ENCODE measurements at places on chromosomes 16 and 17. TPM values are rescaled to one million over a fixed set of nuclear protein-coding genes. Genes with fewer than 3 reads are reported as not detected.

DNA sequence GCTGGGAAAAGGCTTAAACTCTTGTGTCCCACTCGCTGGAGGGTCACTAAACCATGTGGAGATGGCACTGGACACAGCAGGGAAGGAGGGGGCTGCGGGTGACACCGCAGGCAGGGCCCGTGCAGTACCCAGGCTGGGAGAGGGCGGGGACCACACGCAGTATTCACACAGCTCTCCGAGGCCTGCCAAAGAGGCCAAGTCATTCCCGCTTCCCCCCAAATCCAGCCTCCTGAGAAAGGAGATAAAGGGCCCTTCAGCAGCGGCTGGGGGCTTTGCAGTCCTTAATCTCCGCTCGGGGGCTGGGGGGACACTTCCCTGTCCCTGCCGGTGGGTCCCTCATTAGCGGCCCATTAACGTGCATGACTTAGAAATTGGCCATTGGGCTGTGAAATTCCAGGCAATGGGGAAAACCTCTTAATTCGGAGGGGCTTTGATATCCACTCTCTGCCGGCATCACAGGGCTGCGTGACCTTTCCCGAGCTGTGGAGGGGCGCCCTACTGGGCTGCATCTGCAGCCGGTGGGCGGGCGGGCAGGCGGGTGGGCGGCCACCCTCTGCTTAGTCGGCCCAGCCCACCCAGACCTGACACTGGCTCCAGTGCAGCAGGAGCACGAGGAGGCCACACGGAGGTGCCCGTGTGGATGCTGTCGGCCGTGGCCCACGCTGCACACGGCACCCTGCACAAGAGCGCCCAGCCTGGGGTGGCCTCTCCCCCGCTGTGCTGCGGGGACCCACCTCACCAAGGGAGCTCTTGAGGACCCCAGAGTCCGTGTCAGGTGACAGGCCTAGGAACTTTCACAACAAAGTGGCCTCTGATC lies 2.6 kb upstream of the SLC38A8 start:
- DNase-seq, result no peak

Gene EVPL
- 34.1 TPM for total RNA-seq

Gene ABCC11
- total RNA-seq, result 1.3 TPM

GRCh38 chr16:50505115-50505514 lies 43.1 kb upstream of the NKD1 start:
- no peak for DNase-seq

DNA sequence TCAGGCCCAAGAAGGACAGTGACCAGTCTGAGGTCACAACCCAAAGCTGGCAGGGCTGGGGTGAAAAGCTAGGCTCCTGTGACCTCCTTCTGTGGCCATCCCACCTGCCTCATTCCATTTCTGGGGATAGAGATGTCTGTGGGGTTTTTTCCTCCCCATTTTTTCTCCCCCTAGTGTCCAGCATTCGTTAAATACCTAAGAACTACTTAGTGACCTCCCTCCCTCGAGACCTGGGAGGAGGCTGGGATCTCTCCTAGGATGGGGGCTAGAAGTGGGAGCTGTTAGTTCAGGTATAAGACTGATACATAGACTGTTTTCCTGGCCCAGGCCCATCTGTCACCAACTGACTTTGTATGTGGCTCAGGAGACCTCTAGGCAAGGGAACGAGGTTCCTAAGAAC lies 20.5 kb upstream of the STAC2 start:
- DNase-seq, result no peak

Gene TBC1D3D
- 0.18 TPM for total RNA-seq

GRCh38 chr17:19590451-19590850 lies 56.8 kb downstream of the SLC47A1 start:
- no peak for DNase-seq

Gene GP1BA
- 0.18 TPM for total RNA-seq

GRCh38 chr17:15492186-15492585 lies 24.8 kb upstream of the CDRT4 start:
- DNase-seq, result no peak

GRCh38 chr17:33012522-33013033 lies 20.9 kb downstream of the SPACA3 start:
- DNase-seq, result no peak

GRCh38 chr16:66918803-66919568 lies at the start of gene CDH16:
Gene CDH16 (minus strand): TSS chr16:66918885. CDS start chr16:66918065, 820 bp downstream.
- DNase-seq, result peak; percentile 57

Gene KCNJ2
- 9.7 TPM for total RNA-seq

- DNase-seq, result peak; percentile 75
Measured at GRCh38 chr16:1331712-1332617, 1.5 kb upstream of the BAIAP3 start.

DNA sequence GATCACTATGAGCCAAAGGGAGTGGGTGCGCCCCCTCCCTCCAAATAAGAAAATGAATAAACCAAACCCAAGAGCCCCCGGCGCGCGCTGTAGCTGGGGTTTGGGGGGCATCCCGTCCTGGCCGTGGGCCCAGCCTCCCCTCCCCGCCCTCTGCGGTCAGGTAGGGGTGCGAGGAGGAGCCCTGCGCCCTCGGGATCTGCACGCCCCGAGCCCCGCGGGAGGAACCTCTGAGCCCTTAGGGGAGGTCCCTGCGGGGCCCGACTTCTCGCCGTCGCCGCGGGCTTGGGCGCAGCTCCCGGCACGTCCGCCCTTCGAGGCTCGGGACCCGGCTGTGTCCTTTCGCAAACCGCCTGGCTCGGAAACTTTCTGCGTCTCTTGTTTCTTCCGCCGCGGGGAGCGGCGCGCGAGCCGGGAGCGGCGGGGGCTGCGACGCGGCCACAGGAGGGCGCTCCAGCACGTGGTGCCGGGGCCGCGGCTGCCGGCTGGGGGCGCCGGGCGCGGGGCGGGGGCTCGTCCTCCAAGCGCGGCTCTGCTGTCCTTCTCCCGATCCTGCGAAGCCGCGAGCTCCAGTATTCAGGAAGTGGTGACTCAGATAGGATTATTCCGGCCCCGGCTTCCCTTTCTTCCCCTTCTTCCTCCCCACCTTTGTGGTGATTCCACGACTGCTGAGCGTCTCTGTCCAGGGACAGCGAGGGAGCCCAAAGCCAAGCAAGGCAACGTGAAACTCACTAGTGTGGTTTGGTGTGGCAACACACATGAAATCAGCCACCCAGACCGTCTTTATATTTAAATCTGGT lies 1.6 kb downstream of the PITPNC1 start:
- peak; percentile 90 for DNase-seq

GRCh38 chr17:72185564-72185963 lies 64.7 kb downstream of the SOX9 start:
- no peak for DNase-seq

DNA sequence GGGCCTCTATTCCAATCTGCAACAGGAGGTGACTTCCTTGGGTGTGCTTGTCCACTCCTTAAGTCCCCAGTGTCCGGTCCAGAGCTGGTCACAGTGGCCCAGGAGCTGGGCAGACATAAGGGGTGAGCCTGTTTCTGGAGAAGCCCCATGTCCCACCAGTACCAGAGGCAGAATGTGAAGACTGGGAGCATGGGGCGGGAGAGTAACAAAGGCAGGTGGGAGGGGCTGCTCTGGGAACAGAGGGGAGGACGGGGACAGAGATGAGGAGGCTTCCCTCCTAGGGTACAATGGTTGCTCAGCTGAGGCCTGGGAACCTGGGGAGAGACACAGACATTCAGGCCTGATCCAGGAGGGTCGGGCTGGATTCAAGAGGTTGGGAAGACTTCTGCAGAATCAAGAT lies 323.3 kb upstream of the TNRC6C start:
- DNase-seq, result no peak

GRCh38 chr17:77370586-77370985 lies 229.8 kb downstream of the SEC14L1 start:
- DNase-seq, result no peak

Gene SECTM1
- 14.7 TPM for total RNA-seq

DNA sequence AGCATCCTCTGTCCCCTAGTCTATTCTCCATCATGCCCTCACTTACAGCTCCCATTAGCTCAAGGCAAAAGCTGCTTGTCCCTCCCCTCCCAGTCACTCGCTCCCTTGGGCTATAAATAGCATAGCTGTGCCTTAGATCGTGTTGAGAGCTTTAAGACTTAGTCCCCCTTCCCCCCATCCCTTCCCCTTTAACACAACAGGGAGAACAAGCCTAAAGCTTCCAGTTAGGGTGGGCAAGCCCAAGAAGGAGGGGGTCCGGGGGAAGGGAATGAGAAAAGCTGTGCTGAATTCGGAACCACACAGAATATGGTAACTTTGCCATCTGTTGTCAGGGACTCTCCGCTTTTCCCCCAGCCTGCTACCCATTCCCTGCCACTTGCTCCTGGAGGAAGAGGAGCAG lies 4.9 kb upstream of the HIGD1B start:
- DNase-seq, result peak; percentile 87

- no peak for DNase-seq
Measured at GRCh38 chr16:58352690-58353089, 39.6 kb upstream of the GINS3 start.

GRCh38 chr17:59010026-59010425 lies 96.7 kb downstream of the TRIM37 start:
- no peak for DNase-seq
